ENCODE measurements at places on chromosomes 2 and 18. TPM values are rescaled to one million over a fixed set of nuclear protein-coding genes. Genes with fewer than 3 reads are reported as not detected.

DNA sequence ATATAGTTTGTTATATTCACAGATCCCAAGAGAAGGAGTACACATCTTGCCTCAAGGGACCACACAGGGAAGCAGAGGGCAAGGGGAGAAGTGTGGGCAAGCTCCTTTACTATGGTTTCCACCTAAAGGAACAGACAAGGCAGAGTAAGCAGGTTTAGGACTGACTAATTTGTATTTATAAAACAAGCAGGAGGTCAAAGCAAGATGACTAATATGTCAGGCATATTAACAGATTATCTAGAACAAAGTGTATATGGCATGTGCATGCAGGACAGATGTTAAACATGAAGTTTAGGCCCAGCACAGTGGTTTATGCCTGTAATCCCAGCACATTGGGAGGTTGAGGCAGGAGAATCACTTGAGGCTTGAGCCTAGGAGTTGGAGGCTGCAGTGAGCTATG is 3.7 kb upstream of the LRP2 start:
- H3K4me1 ChIP-seq = peaks cover 10% of the 10 kb centered on the region
- no peak overlapping the region for H3K27ac ChIP-seq
- no peak for DNase-seq
- H3K27me3 ChIP-seq = peaks cover 21% of the 10 kb centered on the region
- H3K4me3 ChIP-seq = no peak overlapping the region
- no peaks in the 10 kb centered on the region for H3K36me3 ChIP-seq

- H3K27me3 ChIP-seq = no peaks in the 10 kb centered on the region
- no peaks in the 10 kb centered on the region for H3K4me1 ChIP-seq
- no peak overlapping the region for H3K4me3 ChIP-seq
Observed at GRCh38 chr2:19916385-19916950, 14.7 kb upstream of the TTC32 start.

Gene ERFE
- 12.2 TPM for total RNA-seq

Gene CFAP65
- total RNA-seq = 1.1 TPM

Gene DLX1
- 0.61 TPM for total RNA-seq

Gene FNDC4
- total RNA-seq = 15.2 TPM
